ENCODE measurements at places on chromosomes 2 and 18. TPM values are rescaled to one million over a fixed set of nuclear protein-coding genes. Genes with fewer than 3 reads are reported as not detected.

DNA sequence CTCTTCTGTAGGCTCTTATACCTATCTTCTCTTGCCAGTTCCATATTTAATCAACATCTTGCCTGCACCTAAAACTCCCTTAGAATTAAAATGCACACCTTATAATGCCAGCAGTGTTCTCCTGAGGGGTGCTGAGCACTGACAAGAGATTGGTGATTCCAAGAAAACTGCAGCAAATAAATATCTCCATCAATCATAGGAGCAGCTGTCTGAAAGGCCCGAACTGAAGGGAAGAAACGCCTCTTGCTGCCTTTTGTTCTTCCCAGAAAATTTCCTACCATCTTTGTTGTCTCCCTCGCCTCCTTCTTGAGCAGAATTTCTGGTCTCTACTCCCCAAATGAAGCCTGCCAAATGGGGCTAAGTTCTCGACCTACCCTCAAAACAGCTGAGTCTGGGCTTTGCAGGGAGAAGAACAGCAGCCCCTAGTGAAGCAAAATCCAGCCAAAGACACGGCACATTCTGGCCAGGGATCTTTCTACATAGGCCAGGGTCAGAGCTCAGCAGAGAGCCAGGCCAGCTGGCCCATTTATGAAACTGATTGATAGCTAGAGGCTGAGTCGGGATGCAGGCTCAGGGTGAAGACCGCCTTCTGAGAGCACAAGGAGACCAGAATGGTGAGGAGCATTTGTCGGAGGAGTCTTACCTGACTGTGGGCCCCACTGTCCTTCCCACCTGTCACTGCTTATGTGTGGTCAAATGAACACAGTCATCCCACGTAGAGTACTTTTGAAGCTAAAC is 20.4 kb upstream of the TMEM247 start:
- no peak for DNase-seq

DNA sequence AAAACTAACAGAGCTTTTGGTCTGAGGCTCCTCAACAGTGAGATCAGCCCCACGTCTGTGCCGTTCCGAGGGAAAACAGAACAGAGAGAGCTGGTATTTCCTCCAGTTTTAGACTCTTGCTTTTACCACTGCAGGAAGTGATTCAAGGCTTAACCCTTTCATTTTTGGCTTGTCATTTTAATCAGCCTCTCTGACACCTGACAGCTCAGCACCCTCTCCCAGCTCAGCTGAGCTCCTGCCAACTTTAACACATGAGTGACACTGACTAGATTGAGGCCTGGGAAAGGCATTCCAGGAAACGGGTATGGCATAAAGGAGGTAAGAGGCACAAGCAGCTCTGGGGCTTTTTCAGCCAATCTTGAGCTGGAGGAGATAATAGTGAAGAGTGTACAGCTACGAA is 239.4 kb upstream of the SKOR2 start:
- no peak for DNase-seq

GKN2 gene
- total RNA-seq: not detected

DNA sequence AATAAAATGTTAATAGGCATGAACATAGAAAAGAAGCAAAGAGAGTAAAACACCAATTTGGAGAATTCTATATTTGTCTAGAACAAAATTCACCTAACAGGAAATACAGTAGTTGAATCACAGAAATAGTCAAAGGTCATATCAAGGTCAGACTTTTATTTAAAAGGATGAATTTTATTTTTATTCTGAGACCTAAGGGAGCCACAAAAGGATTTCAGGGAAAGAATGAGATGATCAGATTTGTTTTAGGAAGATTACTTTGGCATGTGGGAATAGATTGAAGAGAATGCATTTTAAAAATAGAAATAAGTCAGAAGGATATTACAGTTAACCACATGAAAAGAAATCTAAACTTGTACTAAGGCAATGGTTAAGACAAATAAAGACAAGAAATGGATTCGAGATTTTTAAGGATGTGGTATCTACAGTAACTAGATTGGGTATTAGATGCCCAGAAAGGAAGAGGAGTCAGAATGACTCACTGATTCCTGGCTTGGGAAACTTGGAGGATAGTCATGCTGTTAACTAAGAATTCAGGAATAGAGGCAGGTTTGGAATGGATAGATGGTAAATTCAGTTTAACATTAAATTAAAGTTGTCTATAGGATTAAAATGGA is 56.0 kb downstream of the METTL4 start:
- no peak for DNase-seq

HYCC2 gene
- 38.7 TPM for total RNA-seq

DNA sequence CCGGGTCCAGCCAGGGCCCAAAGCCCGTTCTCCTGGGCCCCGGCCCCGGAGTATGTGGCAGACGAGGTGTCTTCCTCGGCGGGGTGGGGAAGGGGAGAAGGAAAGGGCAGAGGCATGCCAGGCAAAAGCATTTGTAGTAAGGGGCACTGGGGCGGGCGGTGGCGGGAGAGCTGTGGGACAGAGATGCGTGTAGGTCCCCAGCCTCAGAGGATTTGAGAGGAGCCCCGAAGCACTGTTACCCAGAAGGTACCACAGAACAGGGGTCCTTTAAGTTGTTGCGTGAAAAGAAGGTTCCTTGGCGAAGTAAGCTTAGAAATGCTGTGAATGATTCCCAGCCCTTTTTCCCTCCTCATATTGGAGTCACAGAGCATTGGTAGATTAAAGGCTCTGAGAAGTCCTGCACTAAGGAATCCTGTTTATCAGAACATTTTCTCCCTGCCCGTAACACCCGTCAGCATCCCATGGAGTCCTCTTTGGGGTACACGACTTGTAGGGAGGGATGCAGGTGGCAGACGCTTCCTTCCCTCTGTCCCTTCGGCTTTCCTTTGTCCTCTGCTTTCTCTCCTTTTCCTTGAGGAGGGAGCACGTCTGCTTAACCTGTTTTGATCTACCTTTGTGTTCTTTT is 12.5 kb downstream of the GAREM2 start:
- DNase-seq: no peak

LAMA3 gene
- 173 TPM for total RNA-seq

DNA sequence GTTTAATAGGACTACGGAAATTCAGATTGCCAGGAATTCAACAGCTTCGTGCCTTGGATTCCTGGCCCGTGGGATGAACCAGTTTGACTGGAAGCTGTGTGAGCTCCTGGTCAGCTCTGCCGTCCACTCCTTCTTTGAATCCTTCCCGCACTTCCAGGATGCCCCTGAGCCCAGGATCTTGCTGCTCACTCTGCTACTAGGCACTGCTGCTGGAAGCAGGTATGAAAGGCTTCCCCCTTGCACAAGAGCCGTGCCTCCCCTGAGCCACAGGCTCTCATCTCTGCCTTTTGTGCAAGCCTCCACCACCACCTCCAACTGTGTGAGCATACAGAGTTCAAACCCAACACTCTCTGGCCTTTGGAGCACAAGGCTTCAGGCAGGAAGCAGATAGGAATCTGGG is 34.9 kb downstream of the EN1 start:
- DNase-seq: no peak

- no peak for DNase-seq
Observed at GRCh38 chr18:36199691-36200295, 12.5 kb downstream of the MOCOS start.

GPR45 gene
- total RNA-seq: not detected

DNA sequence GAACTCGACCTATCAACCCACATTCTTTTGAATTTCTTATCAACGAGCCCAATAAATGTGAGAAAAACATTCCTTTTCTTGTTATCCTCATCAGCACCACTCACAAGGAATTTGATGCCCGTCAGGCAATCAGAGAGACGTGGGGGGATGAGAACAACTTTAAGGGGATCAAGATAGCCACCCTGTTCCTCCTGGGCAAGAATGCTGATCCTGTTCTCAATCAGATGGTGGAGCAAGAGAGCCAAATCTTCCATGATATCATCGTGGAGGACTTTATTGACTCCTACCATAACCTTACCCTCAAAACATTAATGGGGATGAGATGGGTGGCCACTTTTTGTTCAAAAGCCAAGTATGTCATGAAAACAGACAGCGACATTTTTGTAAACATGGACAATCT is 378.2 kb downstream of the STK39 start:
- DNase-seq: no peak

GRCh38 chr2:96251721-96252292 is 14.0 kb downstream of the TMEM127 start:
- DNase-seq: peak; percentile 87

DNA sequence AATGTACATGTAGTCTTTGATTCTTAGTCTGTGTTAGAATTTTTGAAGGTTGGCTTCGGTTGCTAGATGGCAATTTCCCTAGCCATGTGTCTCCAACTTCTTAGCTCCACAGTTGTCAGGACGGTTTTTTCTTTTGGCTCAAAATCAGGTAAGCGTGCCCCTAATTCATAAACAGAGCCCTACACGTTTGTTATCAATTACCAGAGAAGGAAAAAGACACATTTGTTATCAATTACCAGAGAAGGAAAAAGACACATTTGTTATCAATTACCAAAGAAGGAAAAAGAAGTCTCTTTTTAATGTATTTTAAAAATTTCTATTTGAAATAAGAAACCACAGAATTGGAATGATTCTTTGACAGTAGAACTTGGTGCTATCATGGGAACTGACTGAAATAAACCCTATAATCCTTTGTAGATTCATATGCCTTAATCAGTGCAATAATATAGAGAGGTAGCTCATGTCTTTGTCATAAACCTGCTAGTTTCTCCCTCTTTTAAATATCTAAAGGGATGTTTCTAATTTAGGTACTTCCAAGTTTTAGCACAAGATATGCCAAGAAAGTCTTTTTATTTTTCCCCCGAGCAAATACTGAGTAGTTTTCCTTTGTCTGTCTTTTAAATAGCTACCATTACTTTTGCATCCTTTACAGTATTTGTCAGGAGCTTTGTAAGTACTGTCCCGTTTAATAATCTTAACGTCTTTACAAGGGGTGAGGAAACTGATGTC is 35.9 kb downstream of the CAMKMT start:
- DNase-seq: no peak

ANKRD23 gene
- 9.4 TPM for total RNA-seq

- no peak for DNase-seq
Observed at GRCh38 chr2:73925853-73926492, 707 bp upstream of the DGUOK start.

TEKT4 gene
- total RNA-seq: not detected

DNA sequence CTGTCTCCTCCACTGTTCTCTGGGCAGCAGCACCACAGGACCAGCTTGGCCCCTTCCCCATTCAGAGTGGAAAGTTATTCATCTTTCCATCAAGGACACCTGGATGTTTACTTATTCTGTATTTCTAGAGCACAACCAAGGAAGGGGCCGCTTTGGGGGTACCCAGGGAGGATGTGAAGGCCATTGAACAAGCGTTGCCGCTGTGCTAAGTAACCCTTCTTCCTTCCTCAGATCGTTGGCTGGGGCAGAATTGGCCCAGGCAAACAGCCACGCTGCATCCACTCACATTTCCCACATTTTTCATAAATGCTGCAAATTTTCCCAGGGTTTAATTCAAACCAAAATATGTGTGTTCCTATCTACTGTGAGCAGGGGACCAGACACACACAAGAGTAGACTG is 76.2 kb upstream of the NPAS2 start:
- DNase-seq: no peak

DNA sequence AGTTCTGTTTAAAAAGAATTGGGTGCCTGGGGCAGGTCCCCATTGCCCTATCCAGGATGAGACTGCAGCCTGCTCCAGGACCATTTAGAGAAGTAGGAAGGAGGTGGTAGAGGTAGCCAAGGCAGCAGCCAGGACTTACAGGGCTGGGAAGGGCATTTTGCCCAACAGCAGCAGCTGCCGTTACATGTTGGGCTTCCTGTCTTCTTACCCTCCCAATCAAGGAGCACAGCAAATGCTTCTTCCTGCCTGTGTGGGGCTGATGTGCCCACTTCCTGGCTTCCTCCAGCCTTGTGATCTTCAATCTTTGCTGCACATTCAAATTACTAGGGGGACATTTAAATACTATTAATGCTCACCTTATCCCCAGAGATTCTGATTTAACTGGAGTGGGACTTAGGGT is 112.0 kb downstream of the QPCT start:
- no peak for DNase-seq

DNA sequence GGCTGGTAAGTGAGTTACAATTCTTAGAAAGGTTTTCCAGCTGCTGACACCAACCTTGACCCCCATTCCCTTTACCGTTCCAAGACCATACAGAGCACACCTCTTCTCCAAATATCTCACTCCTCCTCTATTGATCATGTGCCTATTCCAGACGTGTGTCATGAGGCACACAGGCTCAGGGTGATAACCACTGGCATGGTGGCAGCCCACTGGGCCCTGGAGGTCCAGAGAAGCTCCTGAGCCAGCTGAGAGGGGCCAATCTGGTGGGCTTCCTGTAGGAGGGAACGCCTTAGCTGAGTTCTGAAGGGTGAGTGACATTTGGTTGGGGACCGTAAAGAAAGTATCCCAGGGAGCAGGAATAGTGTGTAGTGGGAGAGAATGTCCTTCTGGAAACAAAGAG is 28.3 kb downstream of the ZAP70 start:
- DNase-seq: no peak

- DNase-seq: no peak
Observed at GRCh38 chr2:150609831-150610582, 122.5 kb upstream of the RND3 start.

GRCh38 chr2:58645017-58645416 is 403.9 kb upstream of the FANCL start:
- no peak for DNase-seq

DNA sequence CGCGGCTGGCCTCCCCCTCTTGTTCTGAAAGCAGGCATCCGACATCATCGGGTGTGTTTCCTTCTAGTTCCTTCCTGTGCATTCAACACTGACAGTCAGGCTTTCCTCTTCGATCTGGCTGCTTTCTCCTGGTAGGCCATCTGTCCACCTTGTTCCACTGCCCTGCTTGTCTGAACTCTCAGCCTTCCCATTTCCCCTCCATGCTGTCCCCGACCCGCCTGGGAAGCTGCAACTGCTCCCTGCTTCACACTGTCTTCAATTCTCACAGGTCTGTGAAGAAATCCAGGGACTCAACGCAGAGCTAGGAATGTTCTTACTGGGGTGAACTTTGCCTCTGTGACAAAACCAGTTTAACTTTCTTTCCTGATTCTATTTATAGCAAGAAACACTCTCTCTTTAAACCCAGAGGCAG is 43.0 kb downstream of the KIF3C start:
- DNase-seq: no peak

CD302 gene
- total RNA-seq: 105 TPM

DNA sequence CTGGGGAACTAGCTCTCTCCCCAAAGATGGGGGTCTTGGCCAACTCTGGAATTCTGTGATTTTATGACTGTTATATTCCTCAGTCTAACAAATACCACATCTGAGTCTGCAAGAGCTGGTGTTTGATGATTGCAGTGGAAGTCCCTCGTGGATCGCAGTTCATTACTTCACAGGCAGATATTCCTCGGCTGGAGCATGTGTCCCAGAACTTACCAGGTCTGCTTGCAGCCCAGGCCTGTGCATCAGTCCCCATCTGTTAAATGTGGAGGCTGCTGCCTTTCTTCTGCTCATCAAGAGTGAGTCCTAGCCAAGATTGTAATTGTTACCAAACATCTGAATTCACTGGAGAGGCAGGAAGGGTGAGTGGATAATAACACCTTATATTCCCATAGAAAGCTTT is 55.5 kb downstream of the PRKCE start:
- no peak for DNase-seq

LDAH gene
- 12.3 TPM for total RNA-seq

MSTN gene
- 0.64 TPM for total RNA-seq
